SK-N-SH (cell line): ENCODE measurements at places on chromosomes 1 and 21. TPM values are rescaled to one million over a fixed set of nuclear protein-coding genes. Genes with fewer than 3 reads are reported as not detected.

Gene PLA2G2E
- not detected in 2 replicates for polyA plus RNA-seq

Gene TRIM67
- not detected in 2 replicates for polyA plus RNA-seq

Gene MX2
- 0.06 and 0.08 TPM in 2 replicates for polyA plus RNA-seq

Gene LIX1L
- polyA plus RNA-seq = 39.1 and 39.4 TPM in 2 replicates

Gene C1orf87
- not detected in 2 replicates for polyA plus RNA-seq

Gene CDC14A
- 2.2 and 2.8 TPM in 2 replicates for polyA plus RNA-seq

Gene DOP1B
- polyA plus RNA-seq = 4.3 and 4.9 TPM in 2 replicates

Gene MXRA8
- polyA plus RNA-seq = 2.5 and 3.8 TPM in 2 replicates

Gene C21orf58
- polyA plus RNA-seq = 6.6 and 9.7 TPM in 2 replicates

Gene LGR6
- polyA plus RNA-seq = 0.03 TPM in 1 of 2 replicates, not detected in the other

Gene ZNF683
- polyA plus RNA-seq = not detected in 2 replicates
